ENCODE measurements at places on chromosomes 6 and 20.

DNA sequence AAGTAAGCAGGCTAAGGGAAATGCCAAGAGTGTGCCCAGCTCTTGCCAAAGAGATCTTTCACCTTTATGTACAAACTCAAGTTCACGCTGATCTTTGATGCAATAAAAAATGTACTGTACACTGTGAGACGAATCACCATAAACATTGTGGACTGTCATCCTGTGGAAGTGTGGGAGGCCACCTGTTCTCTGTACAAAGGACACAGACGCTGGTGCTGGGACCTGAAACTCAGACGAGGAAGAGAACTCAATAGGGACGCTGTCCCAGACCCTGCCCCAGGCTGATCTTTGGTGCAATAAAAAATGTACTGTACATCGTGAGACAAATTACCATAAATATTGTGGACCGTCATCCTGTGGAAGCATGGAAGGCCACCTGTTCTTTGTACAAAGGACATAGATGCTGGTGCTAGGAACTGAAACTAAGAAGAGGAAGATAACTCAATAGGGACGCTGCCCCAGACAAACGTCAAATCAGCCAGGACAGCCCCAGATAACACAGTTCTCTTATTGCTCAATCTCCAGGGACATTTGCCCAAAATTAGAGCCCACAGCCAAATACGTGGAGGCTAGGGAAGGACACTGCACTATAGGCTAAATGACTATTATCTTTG is 312.7 kb upstream of the SGK1 start:
- DNase-seq = no peak

DNA sequence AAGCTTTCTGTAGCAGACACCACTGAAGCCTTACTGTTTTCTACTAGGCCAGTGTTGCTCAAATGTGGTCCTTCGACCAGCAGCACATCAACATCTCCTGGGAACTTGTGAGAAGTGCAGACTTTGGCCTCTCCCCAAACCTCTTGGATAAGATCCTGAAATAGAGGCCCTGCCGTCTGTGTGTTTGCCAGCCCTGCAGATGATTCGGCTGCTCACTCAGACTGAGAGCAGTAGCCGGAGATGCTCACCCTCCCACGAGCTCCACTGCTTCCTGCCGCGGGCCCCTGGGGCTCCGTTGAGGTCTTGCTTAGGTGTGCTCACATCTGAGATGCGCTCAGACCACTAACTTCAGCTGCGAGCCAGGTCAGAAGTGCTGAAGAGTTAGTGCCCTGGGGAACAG is 129.5 kb upstream of the SSTR4 start:
- no peak for DNase-seq

DNA sequence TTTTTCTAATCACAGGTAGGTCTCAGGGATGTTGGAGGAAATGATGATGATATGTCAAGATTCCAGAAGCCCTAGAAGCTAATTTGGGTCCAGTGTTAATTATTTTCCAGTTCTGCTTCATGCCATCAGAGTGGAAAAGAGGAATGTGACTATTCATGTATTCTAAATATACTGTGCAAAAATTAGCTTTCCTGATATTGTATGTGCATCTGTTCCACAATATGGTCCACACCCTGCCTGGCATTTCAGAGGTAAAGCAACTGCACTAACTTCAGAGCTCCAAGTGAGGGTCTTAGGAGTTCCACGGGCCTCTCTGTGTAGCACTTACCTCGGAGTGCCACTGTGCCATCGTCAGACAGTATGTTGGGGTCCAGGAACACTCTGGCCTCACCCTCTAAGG is 27.1 kb downstream of the PREP start:
- no peak for DNase-seq

- DNase-seq = no peak
Observed at GRCh38 chr6:41644297-41644879, 6.1 kb downstream of the MDFI start.

- no peak for DNase-seq
Observed at GRCh38 chr20:62487561-62488354, 12.0 kb upstream of the GATA5 start.

- no peak for DNase-seq
Observed at GRCh38 chr20:37254114-37254878, 7.3 kb downstream of the GHRH start.

DNA sequence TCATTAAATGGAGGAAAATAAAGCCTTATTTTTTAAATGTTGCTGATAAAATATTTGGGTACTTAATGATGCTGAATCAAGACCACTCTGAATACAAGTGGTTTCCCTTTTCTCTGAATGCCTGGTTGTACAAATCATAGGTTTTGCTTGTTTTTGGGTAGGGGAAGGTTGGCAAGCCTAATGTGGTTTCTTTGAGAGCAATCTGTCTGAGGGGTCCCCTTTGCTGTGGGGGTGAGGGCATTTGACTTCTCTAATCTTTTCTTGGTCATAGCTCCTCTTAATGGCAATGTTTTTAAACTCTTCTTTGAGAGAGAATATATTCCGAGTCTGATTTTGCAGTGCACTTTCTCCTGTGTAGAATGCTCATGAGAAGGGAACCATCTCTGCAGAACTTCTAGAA is 99.2 kb downstream of the SOX4 start:
- DNase-seq = no peak

- no peak for DNase-seq
Observed at GRCh38 chr6:168856914-168857313, 396.7 kb downstream of the THBS2 start.

DNA sequence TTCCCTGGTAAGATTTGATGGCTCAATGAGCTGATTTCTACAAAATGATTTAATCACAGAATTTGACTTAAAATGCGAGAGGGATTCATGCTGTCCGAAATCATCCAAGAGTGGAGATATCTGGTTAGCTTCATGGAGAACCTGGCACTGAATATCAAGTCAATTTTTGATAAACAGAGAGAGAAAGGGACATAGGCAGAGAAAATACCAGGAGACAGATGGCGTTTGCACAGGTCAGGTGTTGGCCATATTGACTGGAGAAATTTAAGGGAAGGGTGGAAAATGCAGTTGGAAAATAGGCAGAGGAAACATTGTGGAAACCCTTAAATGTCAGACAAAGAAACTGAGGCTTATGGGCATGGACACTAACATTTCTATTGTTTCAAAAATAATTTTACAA is 47.0 kb downstream of the BCAS1 start:
- no peak for DNase-seq

GRCh38 chr20:4726710-4727397 is 5.1 kb downstream of the PRND start:
- peak; percentile 50 for DNase-seq

DNA sequence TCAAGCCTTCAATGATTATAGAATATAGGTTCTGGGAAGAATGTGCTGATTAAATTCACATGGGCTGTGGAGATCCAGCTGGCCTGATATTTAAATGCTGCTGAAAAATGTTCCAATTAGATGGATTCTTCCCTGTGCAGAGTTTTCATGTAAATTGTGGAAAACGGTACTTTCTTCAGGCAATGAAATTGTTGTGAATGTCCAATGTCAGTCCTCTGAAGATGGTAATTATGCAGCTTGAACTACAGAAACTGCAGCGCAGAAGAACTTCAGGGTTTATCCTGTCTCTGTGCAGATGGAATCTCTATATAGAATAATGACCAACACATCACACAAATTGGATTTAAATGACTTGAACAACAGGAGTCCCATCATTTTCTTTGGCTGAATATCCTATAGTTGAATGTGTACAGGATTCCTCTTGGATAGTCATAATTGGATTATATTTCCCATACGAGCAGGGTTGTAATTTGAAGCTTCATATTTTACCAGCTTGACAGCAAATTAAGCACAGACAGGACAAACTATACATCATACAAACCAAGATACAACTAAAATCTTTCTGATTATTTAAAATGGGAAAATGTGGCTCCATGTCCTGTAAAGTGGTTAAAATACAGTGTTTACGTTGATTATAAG is 82.3 kb downstream of the CAP2 start:
- no peak for DNase-seq
